Left renal cortex interstitium (tissue), 4 donors: ENCODE measurements at places on chromosomes 2 and 18.

DNA sequence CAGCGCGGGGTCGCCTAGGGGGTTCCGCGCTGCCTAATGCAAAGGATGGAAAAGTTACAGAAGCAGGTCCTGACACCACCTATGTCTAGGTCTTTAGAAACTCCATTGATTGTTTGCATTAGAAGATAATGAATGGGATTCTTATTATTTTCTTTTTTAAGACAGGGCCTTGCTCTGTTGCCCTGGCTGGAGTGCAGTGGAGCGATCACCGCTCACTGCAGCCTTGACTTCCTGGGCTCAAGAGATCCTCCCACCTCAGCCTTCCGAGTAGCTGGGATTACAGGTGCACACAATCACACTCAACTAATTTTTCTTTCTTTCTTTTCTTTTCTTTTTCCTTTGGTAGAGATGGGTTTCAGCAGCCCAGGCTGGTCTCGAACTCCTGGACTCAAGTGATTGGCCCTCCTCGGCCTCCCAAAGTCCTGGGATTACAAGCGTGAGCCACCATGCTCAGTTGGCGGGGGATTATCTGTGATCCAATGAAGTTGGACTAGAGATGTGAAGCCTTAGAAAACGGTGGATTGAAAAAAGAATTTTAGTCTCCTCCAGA lies 761 bp upstream of the IDH1 start:
- no peak for DNase-seq

GRCh38 chr2:36871068-36871707 lies 95.1 kb downstream of the STRN start:
- no peak for DNase-seq

- no peak for DNase-seq
Observed at GRCh38 chr2:153890576-153890975, 18.9 kb downstream of the GALNT13 start.

DNA sequence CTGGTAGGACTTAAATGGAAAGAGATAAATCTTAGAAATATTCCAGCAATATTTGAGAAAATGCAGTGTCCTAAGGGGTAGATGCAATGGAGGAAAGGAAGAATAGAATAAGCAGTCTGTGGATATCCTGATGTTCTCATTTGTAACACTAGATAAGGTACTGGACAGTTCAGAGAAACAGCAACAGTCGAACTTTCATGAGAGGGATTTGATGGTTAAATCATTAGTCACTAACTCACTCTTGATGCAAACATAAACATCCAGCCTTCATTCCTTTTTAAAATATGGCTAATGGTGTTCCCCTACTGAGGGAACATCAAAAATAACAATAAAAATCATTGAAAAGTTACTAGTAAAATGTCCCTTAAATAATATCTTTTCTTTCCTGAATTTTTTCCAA lies 211.4 kb upstream of the SLC39A10 start:
- no peak for DNase-seq

DNA sequence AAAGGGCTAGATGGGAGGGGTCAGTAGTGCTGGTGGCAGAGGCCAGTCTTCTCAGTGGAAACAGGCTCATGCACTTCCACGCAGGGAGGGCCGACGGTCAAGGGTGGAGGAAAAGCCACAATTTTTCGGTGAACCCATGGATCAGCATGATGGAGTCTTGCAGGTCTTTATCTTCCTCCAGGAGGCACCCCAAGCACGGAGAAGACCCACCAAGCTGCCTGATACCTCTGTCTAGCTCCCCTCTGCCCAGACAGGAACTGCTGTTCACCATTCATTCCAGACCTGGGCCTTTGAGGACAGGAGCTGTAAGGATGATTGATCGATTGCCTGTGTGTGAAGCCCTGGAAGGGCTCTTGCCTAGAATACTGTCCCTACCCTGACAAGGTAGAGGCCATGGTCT lies 2.8 kb upstream of the LRRFIP1 start:
- DNase-seq = no peak

DNA sequence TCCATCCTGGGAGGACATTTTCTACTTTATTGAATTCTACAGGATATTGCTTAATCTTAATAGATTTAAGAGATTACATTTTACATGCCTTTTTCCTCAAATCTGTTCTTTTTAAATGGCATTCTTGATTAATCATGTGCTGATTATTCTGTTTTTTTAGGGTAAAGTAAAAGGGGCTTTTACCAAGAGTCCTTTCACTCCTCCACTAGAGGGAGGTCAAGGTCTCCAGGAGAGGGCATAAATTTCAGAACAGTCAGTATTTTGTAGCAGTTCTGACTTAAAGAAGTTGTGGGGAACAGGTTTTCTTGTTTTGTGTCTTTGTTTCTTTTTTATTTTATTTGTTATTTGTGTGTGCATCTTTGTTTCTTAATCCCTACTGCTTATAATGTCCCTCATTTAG lies 25.4 kb downstream of the WDR75 start:
- no peak for DNase-seq
